ENCODE measurements at places on chromosomes 12 and 14.

DNA sequence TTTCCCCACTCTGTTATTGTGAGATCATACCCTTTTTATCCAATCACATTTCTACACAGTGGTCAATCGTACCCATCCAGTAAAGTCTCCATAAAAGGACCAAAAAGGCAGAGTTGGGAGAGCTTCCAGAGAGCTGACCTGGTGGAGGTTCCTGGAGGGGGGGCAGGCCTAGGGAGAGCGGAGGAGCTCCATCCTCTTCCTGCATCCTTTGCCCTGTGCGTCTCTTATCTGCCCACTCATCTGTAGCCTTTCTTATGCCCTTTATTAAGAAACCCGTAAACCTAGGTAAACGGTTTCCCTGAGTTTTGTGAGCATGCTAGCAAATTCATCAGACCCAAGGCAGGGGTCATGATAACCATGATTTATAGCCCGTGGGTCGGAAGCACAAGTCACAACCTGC is 26.2 kb downstream of the EVL start:
- no peak for DNase-seq

- no peak for DNase-seq
These were observed 126.7 kb upstream of the SLC38A2 start for GRCh38 chr12:46499226-46499625.

DNA sequence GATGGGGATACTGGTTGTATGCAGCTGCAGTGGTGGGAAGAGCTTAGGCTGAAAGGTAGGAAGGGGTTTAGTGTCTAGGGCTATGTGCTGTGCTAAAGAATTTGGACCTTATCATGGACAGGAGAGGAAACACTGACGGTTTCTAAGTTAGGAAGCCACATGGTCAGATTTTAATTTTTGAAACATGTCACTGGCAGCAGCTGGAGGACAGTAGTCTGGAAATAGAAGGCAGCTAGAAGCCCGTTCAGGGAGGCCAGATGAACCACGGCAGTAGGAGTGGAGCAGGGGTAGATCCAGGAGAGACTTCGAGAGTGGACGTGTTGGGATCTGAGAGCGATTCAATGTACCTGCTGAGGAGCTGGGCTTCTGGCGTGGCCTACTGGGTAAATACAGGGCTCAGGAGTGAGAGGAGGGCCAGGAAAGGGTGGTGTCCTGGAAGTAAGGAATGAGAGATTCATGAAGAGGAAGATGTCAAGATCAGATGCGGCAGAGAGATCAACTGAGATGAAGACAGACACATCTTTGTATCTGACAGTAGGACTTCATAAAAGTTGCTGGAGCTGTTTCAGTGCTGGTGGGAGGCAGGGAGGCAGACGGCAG is 64.9 kb downstream of the PRKCH start:
- DNase-seq, result no peak

- no peak for DNase-seq
These were observed 53.4 kb upstream of the FOXN3 start for GRCh38 chr14:89470401-89470800.

DNA sequence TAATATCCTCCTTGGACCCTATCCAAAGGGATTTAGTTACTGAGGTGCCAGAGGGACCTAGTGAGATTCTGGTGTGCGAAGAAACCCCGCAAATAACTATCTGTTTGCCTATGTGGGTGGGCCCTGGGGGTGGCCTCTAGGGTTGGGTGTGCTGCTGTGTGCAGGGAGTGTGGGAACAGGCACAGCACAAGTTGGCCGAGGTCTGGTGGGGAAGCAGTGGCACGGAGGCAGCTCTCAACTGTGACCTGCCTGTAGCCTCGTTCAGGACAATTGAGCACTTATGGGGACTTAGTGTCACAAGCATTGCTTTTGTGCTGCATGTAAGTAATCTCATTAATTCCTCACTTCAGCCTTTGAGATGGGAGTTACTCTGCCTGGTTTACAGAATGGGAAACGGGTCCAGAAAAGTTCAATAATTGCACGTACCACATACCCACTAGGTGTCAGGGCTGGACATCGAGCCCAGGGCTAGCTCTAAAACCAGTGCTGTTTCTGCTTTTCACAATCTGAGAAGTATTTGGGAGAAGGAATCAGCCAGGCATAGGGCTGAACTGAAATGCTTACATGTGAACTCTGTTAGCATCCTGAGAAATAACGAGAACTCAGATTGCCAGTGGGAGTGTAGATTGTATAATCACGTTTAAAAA is 58.8 kb downstream of the TECPR2 start:
- no peak for DNase-seq

DNA sequence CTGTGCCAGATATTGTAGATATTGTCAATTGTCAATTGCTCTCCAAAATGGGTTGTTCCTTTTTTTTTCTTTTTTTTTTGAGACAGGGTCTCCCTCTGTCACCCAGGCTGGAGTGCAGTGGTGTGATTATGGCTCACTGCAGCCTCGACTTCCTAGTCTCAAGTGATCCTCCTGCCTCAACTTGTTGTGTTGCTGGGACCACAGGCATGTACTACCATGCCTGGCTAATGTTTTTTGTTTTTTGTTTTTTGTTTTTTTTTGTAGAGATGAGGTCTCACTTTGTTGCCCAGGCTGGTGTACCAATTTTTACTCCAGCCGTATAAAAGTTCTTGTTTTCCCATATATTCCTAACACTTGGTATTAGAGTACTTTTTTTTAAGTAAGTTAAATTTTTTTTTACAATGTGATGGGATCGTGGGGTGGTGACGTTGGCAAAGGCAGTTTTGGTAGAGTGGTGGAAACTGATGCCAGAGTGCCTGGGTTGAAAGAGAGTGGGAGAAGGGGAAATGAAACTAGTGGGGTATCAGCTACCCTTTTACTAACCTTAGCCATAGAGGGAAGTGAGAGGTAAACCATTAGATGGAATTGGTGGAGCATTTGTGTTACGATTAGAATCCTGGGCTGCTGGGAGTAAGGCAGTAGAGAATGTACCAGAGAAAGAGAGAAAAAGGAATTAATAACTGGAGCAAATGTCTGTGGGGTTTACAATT is 33.0 kb upstream of the CFAP54 start:
- DNase-seq, result no peak

- no peak for DNase-seq
These were observed 25.7 kb downstream of the TSPAN9 start for GRCh38 chr12:3102771-3103410.

DNA sequence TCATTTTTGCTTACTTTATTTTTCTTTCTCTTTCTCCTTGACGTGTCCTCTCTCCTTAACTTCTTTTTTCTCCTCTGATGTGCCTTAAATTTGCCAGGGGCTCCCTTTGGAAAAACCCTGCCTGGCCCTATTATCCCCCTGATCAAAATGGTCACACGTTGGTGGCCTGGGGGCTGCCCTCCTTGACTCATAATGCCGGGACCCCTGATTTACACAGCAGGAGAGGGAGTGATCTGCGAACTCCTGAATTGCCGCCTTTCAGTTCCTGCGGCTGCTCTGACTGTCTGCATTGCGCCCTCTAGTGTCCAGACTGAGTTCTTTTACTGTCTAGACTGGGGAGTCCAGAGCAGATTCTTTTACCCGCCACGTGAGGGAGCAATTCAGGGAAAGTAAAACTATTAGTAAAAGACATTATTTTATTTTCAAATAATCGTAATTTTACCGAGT is 44.8 kb upstream of the GZMB start:
- peak; percentile 86 for DNase-seq

GRCh38 chr12:22733756-22734155 is 108.8 kb downstream of the ETNK1 start:
- no peak for DNase-seq

DNA sequence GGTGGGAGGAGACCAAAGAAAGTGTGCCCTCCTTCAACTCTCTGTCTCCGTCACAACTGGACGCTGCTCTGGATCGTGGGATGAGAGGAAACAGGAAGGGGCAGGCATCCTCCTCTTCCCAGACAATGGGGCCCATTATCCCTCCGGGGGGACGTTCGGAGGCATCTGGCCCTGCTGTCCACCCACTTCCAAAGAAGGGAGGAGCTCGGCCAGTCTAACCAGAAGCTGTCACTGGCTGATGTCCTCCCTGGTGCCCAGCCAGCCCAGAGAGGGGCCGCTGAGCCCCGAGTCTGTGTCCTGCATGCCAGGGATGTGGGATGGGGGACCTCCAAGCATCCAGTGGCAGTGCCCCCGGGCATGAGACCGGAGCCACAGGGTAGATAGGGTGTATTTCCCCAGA is 39.8 kb upstream of the MEG3 start:
- DNase-seq, result no peak

GRCh38 chr12:88181881-88182280 is 39.8 kb downstream of the TMTC3 start:
- peak; percentile 48 for DNase-seq

GRCh38 chr14:54881761-54882401 is 20.7 kb downstream of the GCH1 start:
- peak; percentile 33 for DNase-seq

DNA sequence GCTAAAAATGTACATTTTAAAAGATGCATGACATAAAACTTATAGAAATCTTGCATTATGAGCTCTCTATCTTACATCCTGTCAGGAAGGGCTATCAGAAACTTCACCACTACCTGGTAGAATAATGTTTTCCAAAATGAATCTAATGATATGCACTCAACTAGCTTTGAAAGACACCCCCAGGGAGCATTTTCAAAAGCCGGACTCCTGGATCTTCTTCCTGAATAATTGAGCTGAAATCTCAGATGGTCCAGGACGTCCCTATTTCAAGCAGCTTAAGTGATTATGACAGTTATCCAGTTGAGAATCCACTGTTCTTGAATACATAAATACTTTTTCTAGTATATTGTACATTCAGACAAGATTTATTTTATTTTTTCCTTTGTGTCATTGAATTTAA is 200.6 kb upstream of the MGAT4C start:
- DNase-seq, result no peak

- DNase-seq, result peak; percentile 39
These were observed 8.2 kb downstream of the TESC start for GRCh38 chr12:117090816-117091711.

GRCh38 chr12:30180602-30181001 is 396.9 kb upstream of the TMTC1 start:
- DNase-seq, result no peak

DNA sequence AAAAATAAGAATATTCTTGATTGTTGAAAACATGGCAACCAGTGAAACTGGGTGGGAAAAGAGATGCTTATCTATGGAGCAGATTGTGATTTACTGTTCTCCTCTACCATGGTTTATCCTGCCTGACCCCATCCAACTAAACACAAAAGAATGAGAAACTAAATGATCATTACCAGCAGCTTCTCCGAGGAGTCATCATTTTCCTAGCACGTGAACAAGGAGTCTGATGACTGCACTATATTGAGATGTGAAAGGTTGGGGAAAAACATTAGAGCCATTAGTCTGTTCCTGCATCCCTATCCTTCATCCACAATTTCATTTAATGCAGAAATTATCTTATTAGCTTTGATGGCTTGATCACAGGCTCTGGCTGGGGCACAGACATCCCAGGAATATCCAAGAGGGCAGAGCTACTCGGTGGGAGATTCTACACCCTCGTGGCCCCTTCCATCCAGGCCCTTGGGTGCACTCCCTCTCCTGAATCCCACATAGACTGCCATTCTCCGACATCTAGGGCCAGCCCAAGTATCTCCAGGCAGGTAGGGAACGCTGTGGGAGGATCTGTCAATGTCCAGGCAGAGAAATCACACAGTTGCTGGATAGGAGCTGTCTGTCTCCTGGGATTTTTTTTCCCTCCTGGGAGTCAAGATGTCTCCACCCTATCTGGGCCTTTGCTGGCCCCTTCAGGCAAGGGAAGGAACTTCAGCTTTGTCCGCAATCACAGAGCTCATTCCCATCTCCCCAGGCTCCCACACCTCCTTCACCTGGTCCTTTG is 43.3 kb upstream of the DHRS4 start:
- DNase-seq, result peak; percentile 56

GRCh38 chr14:94361682-94362081 is 26.7 kb downstream of the SERPINA1 start:
- no peak for DNase-seq

DNA sequence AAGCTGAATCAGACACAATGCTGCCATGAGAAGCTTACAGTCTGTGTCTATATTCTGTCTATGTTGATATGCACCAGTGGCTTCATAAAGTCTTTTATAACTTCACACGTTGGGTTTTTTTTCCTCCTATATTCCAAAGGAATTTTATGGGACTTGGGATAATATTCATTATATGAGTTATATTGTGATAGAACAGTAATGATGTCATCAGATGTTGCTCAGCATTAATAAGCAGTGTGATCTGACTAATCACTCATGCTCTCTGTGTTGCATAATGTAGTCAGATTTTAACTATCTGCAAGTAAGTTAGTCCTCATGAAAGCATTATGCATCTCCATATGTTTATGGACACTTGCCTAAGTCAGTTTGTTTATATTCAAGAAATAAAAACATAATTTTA is 159.6 kb downstream of the PLCZ1 start:
- DNase-seq, result no peak

GRCh38 chr14:32121948-32122347 is 44.8 kb downstream of the ARHGAP5 start:
- no peak for DNase-seq

DNA sequence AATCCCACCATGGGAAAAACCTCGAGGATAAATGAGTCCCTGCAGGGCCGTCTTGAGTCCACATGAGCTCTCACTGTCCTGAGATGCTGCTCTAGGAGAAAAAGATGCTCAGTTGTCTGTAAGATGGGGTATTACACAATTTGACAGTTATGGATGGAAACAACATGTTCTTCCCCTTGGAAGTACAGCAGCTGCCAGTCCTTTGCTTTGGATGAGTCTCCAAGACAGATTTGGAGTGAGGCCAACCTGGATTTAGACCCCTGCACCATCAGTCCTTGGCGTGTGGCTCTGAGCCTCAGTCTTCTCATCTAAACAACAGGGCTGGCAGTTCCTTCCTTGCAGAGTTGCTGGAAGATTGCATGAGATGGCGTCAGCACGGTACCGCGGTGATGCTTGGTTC is 309.1 kb upstream of the FKBP4 start:
- no peak for DNase-seq

DNA sequence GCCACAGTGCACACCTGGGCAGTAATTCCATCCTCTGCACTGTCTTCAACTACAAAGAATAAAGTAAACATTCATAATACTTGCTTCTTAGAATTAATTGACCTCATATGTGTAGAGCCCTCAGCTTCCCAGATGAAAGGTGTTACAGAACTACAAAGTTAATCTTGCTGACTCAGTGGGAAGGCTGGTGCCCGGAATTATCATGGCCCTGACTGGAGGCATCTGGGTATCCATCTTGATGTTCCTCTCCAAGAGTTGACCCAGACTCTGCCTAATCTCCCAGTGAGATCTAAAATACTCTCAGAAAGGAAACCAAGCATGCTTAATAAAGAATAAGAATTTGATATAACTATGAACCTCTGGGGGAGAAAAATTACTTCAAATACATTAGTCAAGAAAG is 147.0 kb upstream of the ARID2 start:
- no peak for DNase-seq

- no peak for DNase-seq
These were observed 11.1 kb downstream of the ACTN1 start for GRCh38 chr14:68968051-68968450.

DNA sequence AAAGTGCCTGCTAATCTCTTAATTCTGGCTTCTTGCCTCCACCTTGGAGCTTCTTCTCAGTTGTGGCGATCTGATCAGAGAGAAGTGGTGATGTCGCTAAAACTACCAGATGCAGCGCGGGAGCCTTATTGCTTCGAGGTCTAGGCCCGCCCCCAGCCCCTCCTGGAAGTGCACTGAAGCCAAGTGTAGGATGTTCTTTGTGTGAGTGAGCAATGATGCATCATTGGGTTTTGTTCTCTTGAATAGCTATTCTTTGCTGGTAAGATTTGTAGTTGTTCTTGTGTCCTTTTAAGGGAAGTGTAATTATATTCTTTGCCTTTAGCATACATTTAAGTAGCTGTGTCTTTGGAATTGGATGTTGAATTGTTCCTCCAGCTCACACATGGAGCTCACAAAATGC is 35.8 kb downstream of the MTHFD1 start:
- no peak for DNase-seq

GRCh38 chr12:29552324-29552927 is 54.9 kb upstream of the OVCH1 start:
- DNase-seq, result peak; percentile 65
